SJSA1 (cell line): ENCODE measurements at places on chromosomes 7 and 10. TPM values are rescaled to one million over a fixed set of nuclear protein-coding genes. Genes with fewer than 3 reads are reported as not detected.

DNA sequence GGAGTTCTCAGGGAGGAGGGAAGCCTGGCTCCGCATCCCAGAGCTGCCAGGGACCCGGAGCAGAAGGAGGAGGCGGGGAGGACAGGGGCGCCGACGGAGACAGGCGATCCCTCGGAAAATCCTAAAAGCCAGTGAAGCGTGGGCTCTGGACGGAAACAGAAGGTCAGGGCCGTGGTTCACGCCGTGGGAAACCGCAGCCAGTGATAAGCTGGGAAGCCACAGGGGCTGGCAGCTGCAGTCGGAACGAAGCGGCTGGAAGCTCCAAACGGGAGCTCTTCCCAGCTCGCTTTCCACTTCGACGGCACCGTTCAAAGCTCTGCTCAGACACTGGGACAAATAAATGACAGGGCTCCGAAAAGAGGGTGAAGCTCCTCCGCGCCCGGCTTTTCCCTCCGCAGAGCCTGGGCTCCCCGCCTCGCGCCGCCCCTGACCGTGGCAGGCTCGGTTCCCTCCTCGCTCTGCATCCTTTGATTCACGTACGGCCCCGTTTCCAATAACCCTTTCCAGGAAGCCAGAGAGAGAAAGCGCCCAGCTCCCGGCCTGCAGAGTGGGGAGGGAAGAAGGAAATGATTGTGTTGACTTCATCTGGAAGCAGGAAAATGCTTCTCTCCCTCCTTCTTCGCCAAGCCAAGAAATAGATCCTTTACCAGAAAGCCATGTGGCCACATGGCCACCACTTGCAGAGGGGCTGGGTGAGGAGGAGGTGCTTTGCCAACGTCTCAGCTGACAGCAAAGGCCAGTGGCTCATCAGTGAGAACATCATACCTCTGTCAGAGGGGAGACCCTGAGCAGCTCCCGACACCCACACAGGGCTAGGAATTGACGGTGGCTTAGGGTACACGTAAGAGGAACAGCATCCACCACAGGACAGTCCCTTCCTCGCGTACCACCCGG lies 57.4 kb downstream of the ADRB1 start:
- peak; percentile 26 for DNase-seq
- H3K27me3 ChIP-seq = no peaks in the 10 kb centered on the region
- no peak overlapping the region for H3K27ac ChIP-seq
- peaks cover 14% of the 10 kb centered on the region for H3K4me1 ChIP-seq

DNA sequence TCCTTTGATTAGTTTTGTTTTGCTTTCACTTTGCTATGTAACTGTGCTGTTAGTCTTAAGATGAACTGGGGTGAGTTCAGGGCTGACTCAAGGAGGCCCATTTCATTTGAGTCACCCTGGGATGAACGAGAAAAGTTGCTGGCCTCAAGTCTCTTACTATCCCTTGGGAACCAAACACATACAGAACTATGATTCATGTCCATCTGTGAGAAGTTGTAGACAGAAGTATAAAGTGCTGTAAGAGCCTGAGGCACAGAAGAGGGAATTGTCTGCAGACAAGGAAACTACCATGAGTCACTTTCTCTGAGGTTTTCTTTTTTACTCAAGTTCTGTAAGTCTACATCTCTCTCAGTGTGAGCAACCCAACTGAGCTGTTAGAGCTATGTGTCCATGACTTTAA lies 179.8 kb upstream of the CSTF2T start:
- no peaks in the 10 kb centered on the region for H3K36me3 ChIP-seq
- H3K4me3 ChIP-seq = no peak overlapping the region
- no peaks in the 10 kb centered on the region for H3K27me3 ChIP-seq
- peaks cover 10% of the 10 kb centered on the region for H3K4me1 ChIP-seq
- peak; percentile 70 for DNase-seq

GRCh38 chr10:44116474-44116873 lies 268.4 kb downstream of the CXCL12 start:
- no peak overlapping the region for H3K4me3 ChIP-seq
- DNase-seq = no peak
- no peak overlapping the region for H3K27ac ChIP-seq
- peaks cover 10% of the 10 kb centered on the region for H3K4me1 ChIP-seq
- no peaks in the 10 kb centered on the region for H3K36me3 ChIP-seq

DNA sequence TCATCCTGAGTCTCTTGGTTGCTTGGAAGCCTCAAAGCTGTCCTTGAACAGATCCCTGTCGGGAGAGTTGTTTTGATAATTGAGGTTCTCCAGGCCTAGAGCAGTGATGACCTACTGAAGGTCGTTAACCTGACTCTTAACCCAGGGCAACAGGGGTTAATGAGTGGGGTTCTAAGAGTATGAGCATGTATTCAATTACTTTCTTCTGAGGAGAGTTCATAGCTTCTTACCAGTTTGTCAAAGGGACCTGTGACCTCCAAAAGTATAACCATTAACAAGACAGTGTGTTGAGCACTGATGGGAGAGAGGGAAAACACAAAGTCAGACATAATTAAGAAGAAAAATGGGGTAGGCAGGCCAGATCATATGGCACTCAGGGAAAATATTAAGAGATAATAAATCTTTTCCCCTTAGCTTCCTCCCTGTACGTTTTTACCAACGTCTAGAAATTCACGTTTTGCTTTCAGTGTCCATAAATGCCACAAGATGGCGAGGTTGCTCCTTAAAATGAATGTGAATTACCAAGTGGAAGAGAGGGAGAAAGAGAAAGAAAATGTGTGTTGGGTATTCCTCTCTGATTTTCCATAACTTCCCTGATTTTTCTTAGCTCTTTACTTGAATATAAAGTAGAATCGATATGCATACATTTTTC lies 97.6 kb downstream of the SUGCT start:
- H3K27ac ChIP-seq = peak overlapping the region; percentile 6; the same call in 1 of the 2 replicates
- no peaks in the 10 kb centered on the region for H3K36me3 ChIP-seq
- H3K27me3 ChIP-seq = no peaks in the 10 kb centered on the region
- H3K4me1 ChIP-seq = peaks cover 7% of the 10 kb centered on the region; the same call in 1 of the 2 replicates
- H3K4me3 ChIP-seq = no peak overlapping the region

The ZNF365 gene
- 1.4 and 3.0 TPM in 2 replicates for total RNA-seq
